ENCODE measurements at places on chromosomes 1 and 21.

GRCh38 chr1:205663286-205663936 is 16.9 kb downstream of the SLC45A3 start:
- DNase-seq: no peak

- DNase-seq: no peak
These were observed 26.2 kb upstream of the CNN3 start for GRCh38 chr1:94953107-94953506.

DNA sequence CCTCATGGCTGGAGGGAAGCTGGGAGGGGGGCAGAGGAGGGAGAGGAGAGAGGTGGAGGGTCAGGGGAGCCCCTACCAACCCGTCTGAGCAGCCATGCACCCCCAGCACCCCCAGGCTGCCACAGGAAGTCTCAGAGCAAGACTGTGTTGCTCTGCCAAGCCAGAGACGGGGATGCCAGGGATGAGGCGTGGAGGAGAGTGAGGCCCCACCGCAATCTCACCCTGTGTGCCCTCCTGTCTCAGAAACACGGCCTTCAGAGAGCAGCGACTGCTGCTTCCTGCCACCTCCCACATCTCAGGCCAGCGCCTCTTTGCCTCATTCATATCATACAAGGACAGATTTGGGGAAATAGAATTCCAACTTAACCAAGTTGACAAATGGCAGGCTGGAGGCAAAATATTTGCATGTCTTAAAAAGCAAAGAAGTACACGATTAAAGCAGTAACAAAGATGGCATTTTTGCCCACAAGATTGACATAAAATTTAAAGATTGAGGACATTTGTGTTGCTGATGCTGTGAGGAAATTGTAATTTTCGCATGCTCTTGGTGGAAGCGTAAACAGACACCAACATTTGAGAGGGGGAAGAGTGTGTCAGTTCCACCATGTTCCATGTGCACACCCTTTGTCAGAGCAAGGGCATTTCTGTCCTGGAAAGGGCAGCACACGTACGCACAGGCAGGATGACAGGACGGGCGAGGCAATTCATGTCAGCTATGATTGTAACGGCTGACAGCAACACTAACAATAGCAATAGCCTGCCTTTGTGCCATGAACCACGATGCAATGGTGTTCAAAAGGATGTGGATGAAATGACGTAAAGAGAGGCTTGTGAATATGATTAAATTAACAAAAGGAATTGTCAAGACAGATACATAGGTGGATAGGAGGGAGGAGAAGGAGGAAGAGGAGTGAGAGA is 59.0 kb upstream of the BACE2 start:
- no peak for DNase-seq

GRCh38 chr1:117093870-117094621 is 27.5 kb downstream of the TRIM45 start:
- no peak for DNase-seq

DNA sequence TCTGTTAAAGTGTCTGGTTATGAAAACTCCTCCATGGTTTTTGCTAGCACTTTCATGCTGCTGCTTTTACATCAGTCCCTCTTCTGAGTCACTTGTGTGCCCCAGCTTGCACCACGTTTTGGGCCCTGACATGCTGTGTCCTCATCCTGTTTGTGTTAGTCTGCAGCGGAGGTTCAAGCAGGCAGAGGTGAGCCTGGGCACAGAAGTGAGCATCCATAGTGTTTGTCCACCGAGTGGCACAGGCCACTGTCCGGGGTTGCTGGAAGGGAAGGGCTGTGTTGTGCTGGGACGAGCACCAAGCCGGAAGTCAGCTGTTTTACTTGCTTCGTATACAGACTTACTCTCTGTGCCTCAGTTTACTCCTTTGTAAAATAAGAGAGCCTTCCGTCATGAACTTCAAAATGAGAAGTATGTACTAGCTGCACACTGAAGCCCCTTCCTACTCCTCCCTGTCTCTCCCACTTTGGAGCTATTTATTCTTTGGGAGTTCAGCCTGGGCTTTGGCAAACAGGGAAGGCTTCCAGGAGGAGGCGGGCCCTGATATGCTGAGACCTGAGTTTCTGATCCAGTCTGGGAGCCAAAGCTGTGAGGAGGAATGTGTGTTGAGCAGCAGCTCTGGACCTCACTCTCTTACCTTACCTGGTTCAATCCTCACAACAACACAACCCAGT is 10.7 kb upstream of the LAPTM5 start:
- DNase-seq: no peak

- no peak for DNase-seq
These were observed 50.7 kb downstream of the ARHGEF16 start for GRCh38 chr1:3505161-3505560.

Data from CD8-positive, alpha-beta T cell (primary cell).